ENCODE measurements at places on chromosomes 6 and 20.

DNA sequence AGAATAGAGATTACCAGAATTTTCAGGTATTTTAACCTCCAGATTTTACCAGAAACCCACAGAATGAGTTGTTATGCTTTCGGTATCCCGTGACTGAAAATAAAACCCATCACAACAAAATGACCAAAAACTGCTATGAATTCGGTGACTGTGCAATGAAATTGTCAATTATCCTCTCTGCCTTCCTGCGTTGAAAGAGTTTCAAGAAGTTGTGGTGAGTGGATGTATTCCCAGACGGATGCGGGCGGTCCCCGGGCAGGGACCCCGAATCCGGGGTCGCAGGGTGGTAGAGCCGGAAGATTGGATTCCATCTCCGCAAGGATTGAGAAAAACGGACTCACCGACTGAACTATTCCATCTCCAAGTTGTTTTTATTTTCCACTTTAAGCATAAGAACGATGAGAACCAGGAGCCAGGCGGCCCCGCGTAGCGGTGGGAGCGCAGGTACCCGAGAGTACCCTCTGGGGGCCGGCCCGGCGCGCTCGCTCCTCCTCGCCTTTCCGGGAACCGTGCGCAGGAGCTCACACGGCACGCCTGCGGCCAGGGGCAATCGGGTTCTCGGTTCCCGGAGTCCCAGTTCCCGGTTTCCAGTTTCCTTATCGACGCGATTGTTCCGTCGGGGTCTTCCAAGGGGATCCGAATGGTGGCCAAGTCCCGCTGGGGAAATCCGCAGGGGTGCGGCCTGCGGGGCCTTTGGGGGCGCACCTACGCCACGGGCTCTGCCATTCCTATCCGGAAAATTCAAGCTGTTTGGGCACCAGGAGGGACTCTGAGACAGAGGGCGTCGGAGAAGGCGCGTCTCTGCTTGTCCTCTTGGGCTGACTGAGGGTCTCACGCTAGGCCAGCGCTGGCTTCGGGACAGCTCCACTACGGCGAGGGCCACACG is 104.9 kb upstream of the PRDM1 start:
- no peak for DNase-seq

- no peak for DNase-seq
Measured at GRCh38 chr20:61236713-61237112, 15.3 kb upstream of the CDH4 start.

- no peak for DNase-seq
Measured at GRCh38 chr6:159760602-159761057, 1.2 kb upstream of the ACAT2 start.

DNA sequence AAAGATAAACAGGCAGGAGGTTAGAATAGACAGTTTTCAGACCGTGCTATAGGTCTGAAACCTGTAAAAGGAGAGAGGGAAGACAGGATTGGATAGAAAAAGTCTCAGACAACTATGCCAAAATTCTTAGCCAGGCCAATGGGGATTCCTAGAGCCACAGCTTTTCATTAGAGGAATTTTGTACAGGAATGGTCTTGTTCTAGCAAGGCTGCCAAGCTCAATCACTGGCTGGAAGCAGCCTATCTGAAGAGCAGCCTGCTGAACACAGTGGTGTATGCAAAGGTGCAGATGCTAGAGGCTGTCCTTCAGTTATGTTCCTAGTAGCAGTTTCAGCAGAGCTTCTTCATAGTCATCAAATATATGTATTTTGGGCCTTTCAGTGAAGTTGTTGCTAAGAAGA is 313.1 kb downstream of the GRIK2 start:
- DNase-seq, result no peak

- DNase-seq, result no peak
Measured at GRCh38 chr20:42576167-42576566, 613.5 kb downstream of the PTPRT start.

DNA sequence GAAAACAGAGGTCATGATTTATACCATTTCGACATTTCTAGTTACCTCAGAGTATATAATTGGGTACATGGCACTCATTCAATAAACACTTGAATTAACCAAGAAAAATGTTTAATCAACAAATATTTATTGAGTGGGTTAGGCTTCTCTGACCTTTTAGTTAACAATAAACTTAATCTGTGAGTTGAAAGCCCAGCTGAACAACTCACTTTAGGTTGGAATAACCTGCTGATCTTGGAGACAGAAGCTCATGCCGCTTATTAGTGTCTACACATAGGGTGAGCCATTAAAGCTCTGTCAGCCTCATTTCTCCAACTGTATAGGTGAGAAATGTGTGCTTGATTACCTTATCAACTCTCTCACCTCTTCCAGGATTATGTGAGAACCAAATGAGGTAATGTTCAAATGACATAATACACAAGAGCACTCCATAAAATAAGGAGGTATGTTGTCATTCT is 98.2 kb upstream of the DTNBP1 start:
- no peak for DNase-seq

DNA sequence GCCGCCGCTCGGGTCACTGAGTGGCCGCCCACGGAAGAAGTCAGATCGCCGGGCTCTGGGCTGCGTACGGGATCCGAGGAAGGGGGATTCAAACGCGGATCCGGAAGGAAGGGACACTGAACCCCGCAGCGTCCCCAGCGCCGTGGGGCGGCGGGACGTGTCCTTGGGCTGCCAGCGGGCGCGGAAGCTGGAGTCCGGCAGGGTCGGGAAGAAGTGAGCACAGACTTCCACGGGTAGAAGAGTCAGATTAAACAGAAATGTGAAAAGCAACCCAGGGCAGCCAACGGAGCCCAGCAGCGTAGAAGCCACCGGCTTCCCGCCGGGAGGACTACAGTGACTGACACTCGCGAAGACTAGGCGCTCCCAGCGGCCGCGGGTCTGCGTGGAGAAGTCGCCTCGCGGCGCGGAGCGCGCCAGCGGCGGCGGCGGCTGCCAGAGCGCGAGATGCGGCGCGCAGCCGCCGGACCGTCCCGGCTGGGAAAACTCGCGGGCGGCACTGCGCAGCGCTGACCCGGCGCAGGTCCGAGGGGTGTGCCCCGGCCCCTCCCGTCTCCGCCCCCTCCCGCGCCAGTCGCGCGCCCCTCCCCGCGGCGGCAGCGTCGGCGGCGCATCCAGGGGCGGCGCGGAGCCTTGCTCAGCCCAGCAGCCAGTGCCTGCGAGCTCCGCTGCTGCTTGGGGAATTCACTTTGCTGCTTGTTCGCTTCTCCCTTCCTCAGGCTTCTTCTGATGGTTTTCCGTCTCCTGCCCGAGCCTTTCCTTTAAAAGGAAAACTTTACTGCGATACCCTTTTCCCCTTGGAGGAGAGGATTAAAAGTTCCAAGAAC is at the start of gene SAMD5:
TSS of gene SAMD5 (plus strand) at position 649 of the 824 bp plus-strand sequence. CDS start 239 bp downstream, outside the sequence.
- DNase-seq, result peak; percentile 68

- DNase-seq, result no peak
Measured at GRCh38 chr6:14722001-14722562, 523.8 kb upstream of the JARID2 start.

DNA sequence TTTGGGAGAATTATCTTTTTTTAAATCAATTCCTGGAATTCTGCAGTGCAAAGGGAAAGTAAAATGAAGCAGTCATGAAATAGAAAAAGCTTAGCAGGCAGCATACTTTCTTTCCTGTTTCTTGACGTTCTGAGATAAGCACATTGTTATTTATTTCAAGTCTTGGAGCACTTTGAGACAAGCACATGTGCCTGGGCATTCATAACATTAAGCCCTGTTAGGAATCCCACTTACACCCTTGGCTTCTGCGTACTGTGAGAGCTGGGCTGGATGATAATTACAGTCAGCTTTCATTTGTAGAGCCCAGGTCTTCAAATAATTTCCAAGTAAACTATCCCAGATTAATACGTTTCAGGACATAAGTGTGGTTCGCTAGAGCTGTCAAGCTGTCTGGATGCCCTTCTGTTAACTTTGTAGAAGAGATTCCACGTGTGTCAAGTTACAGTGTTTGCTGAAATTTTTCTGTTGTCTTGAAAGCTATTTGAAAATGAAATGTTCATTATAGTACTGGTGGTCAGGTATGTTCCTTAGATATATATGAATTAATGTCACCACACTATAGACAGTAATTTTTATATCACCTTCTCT is 8.9 kb downstream of the FARS2 start:
- DNase-seq, result no peak

- no peak for DNase-seq
Measured at GRCh38 chr20:62860391-62860923, 1.2 kb downstream of the TCFL5 start.

DNA sequence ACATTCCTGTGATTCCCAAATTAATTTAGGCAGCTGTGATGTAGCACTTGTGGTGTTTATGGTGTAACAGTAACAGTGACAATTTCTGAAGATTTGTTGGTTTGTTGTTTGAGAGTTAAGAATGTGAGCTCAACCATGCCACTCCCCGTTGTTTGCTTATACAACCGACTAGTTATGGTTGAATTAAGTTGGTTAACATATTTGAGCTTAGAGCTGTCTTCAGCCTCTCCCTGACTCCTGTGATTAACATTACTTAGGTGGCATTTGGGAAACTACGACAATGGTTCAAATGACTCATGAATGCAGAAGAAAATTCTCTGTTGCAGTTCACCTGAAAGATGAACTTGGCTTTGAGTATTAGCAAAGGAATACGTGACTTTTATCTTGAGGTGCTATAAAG is 35.9 kb upstream of the PRL start:
- no peak for DNase-seq

DNA sequence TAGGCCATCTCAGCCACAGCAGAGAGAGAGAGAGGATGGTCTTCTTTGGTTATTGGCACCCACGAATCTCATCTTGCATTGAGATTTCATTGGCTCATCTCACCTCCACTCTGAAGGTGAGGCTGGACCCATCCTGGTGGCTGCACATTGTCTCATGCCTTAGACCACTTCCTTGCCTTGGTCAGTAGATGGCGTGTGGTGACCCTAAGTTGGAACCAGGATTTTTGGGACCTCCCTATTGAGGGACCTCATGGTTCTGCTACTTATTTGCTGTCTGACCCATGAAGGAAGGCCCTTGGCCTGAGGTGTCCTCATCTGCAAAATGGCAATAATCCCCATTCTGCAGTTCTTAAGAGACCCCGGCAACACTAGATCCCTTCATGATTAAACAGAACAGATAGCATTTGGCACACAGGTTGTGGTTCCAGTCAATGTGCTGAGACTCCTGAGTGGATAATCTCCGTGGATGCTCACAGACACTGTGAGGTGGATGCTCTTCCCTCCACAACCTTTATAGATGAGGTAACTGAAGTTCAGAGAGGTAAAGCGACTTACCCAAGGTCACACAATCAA is 21.5 kb upstream of the AAR2 start:
- DNase-seq, result peak; percentile 67

- no peak for DNase-seq
Measured at GRCh38 chr6:149055195-149055899, 262.2 kb upstream of the TAB2 start.

- no peak for DNase-seq
Measured at GRCh38 chr6:162690158-162690557, 37.4 kb downstream of the PRKN start.

- DNase-seq, result no peak
Measured at GRCh38 chr6:1870251-1870650, 260.5 kb downstream of the FOXC1 start.

DNA sequence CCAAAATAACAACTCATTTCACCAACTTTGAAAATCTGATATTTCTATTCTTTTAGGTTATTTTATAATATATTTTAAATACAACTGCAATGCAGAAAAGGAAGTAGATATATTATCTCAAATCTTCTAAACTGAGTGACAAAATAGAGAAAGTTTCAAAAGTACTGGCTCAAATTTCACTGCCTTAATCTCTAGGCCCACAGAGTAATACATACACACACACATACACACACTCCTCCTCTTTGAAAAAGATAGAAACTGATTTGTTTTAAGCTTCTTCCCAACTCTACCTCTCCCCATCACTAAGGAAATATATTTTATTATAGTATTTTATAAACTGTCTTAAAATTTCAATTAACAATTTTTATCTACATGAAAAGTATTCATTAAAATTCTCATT is 36.2 kb downstream of the ARHGAP18 start:
- DNase-seq, result no peak
